ENCODE measurements at places on chromosomes 1 and 21.

- DNase-seq = no peak
Measured at GRCh38 chr1:65311760-65312159, 2.4 kb downstream of the DNAJC6 start.

- no peak for DNase-seq
Measured at GRCh38 chr1:3028531-3029282, 7.4 kb downstream of the ACTRT2 start.

DNA sequence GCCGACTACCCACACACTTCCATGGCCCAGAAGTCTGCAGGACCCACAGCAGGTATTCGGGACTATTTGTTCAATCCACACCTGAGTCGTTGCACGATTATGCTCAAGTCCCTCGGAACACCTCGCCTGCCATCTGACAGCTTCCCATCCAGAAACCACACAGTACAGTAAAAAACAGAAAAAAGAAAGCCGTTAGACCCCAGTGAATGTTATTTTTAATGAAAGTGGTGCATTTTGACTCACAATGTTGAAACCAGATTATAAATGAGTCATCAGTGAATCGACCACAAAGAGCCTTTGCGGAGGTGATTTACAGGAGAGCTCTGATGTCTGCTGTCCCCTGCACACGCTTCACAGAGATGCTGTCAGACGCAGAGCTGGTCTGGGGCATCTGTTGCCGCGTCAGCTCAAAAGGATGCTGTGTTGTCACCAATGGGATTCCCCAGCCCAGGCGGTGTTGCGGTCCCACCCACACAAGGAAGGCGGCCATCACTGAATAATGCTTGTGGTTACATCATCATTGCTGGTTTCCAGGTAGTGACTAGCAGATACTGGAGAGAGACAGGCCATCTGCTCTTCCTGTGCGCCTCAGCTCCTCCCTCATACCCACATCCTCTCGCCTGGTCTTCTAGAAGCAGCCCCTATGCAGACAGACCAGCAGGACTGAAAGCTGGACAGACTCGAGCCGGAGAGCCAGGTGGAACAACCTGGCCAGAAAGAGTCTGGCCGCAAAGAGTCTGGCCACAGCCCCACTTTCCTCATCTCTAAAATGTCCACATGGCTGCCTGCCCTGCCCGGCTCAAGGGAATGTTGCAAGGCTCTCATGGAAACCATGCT lies 116.8 kb downstream of the TOMM20 start:
- peak; percentile 100 for DNase-seq

GRCh38 chr1:229432116-229432461 lies 1.8 kb downstream of the ACTA1 start:
- DNase-seq = no peak

GRCh38 chr1:79193211-79194079 lies 186.9 kb upstream of the ADGRL4 start:
- no peak for DNase-seq

- DNase-seq = no peak
Measured at GRCh38 chr1:241215203-241215602, 141.8 kb downstream of the RGS7 start.

DNA sequence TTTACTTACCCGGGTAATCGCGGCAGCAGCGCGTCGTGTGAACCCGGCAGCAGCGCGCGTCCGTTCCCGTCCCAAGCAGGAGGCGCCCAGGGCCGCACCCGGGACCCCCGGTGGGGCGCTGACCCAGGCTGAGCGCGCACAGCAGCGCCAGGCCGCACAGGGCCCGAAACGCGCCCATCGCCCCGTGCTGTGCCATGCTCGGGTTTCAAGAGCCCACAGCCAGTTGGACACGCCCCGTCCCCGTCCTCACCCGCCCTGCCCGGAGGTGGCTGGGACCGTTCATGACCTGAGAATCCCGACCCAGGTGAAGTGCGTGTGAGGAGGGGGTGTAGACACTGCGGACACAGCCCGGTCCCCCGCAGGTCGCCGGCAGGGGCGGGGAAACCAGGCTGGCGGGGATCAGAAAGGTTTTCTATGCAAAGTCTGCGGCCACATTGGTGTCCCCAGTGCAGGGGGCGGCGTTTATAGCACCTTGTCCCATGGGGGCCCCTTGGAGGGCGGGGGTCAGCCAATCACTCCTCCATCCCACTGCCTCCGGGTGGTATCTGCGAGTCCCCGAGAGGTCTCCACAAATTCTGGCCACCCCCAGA lies at the start of gene TNFRSF18:
TNFRSF18 (minus strand) TSS at position 217 of the 590 bp plus-strand sequence; CDS start at position 196, 21 bp downstream.
- no peak for DNase-seq

DNA sequence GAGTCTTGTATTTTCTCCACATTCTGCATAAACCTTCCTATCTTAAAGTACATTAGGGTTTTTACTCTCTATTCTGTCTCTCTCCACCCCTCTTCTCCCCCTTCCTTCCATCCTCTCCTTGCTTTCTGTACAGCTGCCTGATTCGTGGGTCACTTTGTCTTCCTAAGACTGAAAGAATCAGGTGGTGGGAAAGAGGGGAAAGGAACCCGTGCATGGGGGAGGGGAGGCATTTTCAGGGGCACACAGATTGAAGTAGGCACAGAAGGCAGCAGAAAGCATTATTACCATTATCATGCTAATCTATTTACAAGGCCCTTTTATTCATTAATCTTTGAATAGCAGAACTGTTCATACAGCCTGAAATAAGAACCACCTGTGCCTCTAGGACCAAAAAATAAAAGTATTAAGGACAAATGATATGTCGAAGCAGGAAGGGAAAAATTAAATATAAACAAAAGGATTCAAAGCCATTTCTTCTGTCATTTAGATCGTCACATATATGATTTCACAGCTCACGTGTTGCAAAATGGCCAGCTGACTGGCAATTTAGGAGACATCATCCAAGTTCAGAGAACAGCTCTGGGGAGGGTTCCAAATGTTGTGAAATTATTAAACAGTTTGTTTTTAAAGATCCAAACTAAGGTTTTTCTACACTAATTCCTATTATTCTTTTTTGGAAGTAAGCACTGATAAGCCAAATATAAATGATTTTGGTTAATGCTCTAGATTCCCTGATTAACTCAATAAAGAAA lies 154.6 kb downstream of the PBX1 start:
- DNase-seq = peak; percentile 29

DNA sequence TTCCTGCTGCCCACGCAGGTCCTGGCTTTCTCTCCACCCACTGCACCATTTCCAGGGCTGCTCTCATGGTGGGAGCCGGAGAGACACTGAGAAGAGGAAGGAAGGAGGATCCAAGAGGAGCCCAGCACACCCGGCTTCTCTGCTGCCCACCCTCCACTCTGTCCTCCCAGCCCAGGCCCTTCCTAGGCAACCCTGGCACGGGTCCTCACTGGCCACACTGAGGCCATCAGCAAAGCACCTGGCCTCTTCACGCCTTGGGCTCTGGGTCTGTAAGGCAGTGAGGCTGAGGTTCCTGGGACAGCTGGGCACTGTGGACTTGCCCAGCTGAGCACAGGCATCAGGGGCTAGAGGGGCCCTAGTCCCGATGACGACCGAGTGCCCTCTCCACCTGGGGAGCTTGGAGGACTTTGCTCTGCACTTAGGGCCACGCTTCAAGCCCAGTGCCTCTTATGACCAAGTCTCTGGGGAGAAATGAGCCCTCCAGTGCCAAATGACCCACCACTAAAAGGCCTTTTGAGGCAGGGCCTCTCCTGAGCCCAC lies 43.1 kb downstream of the PDE9A start:
- no peak for DNase-seq

GRCh38 chr1:230175163-230175747 lies 108.2 kb downstream of the GALNT2 start:
- DNase-seq = no peak

GRCh38 chr1:41648230-41648629 lies 163.7 kb upstream of the EDN2 start:
- DNase-seq = no peak

- peak; percentile 40 for DNase-seq
Measured at GRCh38 chr1:219171192-219171935, 2.3 kb upstream of the LYPLAL1 start.

GRCh38 chr1:10663678-10664035 lies 132.8 kb downstream of the CASZ1 start:
- DNase-seq = no peak

GRCh38 chr1:29811247-29811646 lies 574.9 kb downstream of the PTPRU start:
- DNase-seq = no peak

GRCh38 chr1:36481091-36481490 lies 1.6 kb downstream of the CSF3R start:
- no peak for DNase-seq

GRCh38 chr1:28833381-28833780 lies 21.4 kb downstream of the OPRD1 start:
- no peak for DNase-seq

DNA sequence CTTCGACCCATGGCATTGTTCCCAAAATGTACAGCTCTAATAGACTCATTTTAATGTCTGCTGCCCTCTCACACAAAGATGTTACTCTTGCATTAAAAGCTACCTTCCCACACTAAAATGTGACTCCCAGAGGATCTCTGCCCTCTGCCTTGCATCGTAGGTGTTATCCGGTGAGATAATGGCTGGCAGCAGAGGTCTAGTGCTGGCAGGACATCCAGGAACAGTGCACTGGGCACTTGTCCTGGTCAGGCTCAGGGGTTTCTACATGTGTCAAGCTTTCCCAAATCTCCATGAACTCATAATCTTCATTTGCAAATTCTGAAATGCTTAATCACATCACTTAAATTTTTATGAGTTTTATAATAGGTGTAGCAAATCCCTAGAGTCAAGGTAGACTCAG lies 310.6 kb downstream of the LRRIQ3 start:
- DNase-seq = no peak

GRCh38 chr1:160658814-160659193 lies 12.0 kb upstream of the SLAMF1 start:
- no peak for DNase-seq

GRCh38 chr1:234250747-234251146 lies 122.5 kb upstream of the COA6 start:
- DNase-seq = no peak

- no peak for DNase-seq
Measured at GRCh38 chr1:3133686-3134085, 64.7 kb downstream of the PRDM16 start.

DNA sequence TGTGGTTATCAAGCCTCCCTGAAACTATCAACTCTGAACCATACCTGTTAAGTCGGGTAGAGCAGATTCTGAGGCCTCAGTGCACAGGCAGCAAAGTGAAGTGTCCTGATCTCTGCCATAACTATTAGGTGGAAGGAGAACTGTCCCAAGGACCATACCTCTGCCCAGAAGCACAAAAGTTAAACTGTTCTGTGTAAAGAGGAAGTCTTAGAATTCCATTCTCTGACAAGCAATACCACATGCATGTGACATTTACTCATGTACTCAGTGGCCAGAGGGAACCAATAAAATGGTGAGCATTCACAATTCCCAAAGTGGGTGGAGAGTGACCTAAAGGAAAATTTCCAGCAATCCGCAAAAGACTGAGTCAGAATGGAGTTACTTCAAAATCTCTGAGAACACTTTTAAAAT lies 61.0 kb downstream of the TOR3A start:
- peak; percentile 99 for DNase-seq

DNA sequence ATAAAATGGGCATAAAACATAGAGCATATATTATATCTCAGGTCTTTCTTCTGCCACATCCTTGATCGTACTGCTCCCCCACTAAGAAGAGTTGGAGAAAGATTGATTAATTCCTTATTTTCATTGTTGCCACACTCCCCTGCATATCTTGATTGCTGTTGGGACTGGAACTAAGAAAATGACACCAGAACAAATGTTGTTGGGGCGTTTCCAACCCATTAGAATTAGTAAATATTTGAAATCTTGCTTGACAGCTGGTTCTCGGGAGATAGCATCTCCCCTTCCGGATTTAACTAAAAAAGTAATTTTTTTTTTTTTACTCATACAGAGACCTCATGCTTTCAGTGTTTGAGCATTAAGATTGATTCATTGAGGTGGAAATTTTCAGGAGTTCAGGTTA lies 493.0 kb upstream of the PLXNA2 start:
- no peak for DNase-seq

All from inflammatory macrophage treated with lipopolysaccharide for 1 hour (primary cell).